ENCODE measurements at places on chromosomes 12 and 14.
A peak's percentile ranks its signal among the peaks of the same experiment; 100 is the strongest.

GRCh38 chr14:90535556-90536090 lies 138.8 kb downstream of the CALM1 start:
- no peak for DNase-seq

GRCh38 chr14:67335781-67336180 lies 23.8 kb downstream of the ATP6V1D start:
- DNase-seq, result no peak

DNA sequence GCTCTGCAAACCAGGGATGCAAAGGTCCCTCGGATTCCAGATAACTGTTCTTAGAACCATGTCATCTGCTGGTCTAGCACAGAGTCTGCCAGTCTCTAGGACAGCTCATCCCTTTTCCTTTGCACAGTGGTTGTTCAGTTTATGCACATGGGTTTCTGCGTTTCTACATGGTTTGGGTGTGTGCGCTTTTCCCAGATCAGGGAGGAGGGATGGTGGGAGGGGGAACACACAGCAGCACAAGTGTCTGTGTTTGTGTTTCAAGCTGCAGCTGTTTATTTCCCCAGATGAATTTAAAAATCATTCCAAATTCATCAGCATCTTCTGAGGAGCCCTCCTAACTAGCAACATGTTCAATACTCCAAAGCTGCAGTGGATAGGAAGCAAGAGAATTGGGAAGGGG lies 45.4 kb downstream of the ANO2 start:
- no peak for DNase-seq

- no peak for DNase-seq
Measured at GRCh38 chr14:73973497-73973896, 23.4 kb downstream of the COQ6 start.

- DNase-seq, result no peak
Measured at GRCh38 chr12:18361433-18361832, 100.1 kb downstream of the PIK3C2G start.

DNA sequence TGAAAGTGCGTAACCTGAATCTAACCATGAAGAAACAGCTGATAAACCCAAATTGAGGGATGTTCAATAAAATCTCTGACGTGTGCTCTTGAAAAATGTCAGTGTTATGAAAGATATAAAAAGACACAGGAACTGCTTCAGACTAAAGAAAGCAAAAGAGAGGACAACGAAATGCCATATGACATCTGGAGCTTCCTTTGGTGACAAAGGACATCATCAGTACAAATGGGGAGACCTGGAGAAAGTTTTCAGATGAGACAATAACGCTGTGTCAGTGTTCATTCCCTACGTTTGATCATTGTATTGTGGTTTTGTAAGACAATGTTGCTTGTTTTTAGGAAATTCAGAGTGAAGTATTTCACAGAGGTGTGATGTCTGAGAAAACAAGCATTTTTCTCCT lies 125.9 kb upstream of the MAP1LC3B2 start:
- DNase-seq, result no peak

GRCh38 chr12:108643941-108644810 lies 10.5 kb upstream of the SELPLG start:
- peak; percentile 78 for DNase-seq

- DNase-seq, result no peak
Measured at GRCh38 chr12:49671031-49671765, 36.0 kb downstream of the FMNL3 start.

GRCh38 chr12:52024845-52025230 lies 18.1 kb downstream of the TAMALIN start:
- no peak for DNase-seq
